Islet precursor cell (in vitro differentiated cells): ENCODE measurements at places on chromosomes 5 and 9.

DNA sequence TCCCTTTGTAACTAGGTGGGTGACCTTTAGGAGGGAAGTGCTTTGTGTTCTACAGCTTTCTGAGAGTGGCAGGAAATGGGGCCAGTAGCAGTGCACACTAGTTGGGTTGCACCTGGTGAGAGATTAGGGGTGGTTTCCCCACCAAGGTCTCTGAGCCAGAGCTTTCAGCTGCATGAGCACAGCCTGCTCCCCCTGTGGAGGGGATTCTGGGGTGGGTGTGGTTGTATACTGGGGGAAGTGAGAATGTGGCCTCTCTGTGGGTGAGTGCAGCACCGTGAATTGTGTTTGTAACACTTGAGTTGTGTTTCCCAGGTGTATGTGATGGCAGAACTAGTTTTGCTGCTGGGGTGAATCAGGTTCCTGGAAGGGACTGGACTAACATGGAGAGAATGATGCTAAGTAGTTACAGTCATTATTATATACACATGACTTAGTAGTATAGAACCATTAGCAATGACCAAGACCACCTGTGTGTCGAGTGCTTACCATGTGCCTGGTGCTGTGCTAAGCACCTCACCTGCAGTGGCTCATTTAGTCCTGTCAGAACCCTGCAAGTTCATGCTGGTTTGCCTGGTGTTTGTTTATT, 11.8 kb upstream of the CXXC5 start:
- DNase-seq = no peak

DNA sequence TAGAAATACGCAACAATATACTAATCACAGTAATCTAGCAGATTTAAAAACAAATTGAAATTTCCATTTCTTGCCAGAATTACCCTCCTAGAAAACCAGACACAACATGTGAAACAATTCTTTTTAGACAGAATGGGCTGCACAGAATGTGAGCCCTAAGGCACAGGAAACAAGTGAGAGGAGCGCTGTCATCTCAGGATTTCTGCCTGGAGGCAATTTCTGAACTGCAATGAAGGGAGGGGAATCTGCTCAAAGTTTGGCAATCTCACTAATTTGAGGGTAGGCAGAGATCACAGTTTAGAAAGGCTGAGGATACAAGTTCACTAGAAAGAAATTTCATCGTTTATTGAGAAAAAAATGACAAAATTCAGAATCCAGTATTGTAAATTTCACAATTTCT, 70.3 kb downstream of the INIP start:
- DNase-seq = peak; percentile 61

DNA sequence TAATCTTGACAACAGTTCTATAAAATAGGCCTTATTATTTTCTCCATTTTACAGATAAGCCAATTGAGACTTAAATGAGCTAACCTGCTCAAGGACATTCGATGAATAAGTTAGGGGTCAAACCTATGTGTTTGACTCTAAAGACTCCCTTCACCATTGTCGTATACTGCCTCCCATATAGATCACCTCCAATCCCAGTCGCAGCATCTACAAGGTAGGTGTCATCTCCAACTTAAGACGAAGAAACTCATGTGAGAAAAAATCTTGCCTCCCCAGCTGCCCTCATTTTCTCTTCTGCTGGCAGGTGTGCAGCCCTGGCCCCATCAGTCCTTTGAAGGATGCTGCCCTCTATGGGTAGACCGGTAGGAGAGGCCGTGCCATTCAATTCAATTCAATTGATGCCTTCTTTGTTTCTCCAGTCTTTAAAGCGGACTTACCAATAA, 75.2 kb upstream of the SMARCA2 start:
- no peak for DNase-seq

DNA sequence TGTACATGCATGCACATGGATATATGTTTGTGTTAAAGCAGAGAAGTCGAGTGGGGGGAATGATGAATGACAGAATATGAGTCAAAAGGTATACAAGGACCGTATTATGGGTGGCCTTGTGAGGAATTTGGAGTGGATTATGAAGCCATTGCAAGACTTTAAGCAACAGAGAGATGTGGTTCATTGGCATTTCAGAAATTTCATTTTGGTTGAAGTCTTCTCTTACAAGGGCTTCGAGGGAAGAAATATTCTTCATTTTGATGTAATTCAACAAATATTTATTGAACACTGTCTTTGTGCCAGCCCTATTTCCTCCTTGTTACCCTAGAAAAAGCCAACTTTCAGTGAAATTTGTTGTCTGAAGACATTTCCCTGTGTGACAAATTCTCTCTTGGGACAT, 83.9 kb upstream of the SLCO6A1 start:
- no peak for DNase-seq

DNA sequence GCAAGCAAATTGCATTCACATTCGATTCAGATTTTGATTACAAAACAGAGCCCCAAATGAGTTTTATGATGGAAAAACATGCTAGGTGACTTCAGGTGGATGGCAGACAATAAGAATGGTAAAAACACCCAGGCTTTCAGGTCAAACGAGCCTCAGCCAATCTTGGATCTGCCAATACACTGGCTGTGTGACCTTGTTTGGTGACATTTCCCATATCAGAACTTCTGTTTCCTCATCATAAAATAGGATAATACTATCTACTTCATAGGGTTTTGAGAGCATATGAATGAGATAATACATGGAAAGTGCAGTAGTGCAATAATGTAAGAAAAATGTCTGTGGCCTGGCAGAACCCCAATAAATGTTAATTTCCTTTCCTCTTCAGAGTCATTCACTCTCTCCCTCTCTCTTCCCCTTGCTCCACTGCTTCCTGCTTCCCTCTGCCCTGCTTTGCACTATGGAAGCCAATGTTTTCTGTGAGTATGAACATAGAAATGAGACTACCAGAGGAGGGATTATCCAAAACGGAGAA, 54.7 kb downstream of the SH3RF2 start:
- no peak for DNase-seq

DNA sequence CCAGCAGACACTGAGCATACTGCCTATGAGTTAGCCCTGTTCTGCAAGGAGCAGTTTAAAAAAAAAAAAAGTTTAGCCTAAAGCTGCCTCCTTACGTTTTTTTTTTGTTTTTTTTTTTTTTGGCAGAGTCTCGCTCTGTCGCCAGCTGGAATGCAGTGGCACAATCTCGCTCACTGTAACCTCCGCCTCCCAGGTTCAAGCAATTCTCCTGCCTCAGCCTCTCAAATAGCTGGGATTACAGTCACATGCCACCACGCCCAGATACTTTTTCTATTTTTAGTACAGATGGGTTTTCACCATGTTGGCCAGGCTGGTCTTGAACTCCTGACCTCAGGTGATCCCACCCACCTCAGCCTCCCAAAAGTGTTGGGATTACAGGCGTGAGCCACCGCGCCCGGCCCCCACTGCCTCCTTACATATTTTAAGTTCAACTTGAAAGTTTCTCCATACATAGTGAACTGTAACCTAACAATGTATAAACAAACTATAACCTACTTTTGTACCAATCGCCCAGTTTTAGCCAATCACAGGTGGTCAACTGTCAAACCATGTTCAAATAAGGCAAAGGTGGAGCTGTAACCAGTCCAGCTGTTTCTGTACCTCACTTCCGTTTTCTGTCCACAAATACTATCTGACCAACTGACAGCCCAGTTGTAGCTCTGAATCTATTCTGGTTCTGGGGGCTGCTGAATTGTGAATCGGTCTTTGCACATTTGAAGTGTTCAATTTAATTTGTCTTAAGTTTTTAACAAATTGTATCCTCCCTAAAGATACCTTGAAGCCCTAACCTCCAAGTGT, 17.1 kb downstream of the GKAP1 start:
- no peak for DNase-seq

DNA sequence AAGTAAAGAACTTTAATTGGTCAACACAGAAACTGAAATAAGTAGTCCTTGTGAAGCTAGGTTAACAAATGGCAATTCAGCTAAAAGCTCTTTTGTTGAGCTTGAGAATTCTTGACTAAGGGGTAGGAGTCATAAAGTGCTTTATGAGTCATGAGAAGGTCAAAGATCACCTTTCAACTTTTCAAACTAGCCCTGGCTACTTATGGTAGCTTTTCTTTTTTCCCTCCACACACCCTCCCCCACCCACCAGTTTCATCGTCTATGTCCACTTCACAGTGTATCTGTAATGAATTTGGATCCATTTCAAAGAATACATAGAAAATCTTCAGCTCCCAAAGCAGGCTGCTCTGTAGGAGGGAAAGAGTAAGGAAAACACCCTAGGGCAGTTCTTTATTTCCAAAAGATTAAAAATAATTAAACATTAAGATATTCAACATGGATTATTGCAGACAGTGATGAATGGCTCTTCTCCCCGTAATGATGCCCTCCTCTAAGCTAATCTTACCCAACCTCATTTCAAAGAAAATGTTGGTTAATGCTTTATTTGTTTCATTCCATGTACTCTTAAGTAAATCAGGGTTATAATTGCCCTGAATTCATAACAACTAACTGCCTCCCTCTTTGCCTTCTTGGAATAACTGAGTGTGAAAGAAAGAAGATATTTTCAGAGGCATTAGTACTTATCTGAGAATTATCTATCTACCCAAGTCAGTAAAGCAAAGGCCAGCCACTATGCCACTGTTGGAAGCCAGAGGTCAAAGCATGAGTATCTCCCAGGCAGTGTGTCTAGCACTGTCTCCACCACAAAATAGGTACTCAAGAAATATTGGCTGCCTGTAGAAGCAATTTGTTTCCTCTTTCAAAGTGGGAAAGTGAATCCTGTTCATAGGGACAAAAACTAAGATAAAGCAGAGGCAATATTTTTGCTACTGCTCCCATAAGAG, 290.6 kb downstream of the PIK3R1 start:
- DNase-seq = peak; percentile 71

GRCh38 chr9:85055506-85056202, 386.1 kb downstream of the NTRK2 start:
- DNase-seq = no peak

- no peak for DNase-seq
These were observed 155.7 kb upstream of the ZNF462 start for GRCh38 chr9:106707291-106707690.

GRCh38 chr5:59777028-59777427, 116.5 kb downstream of the PDE4D start:
- no peak for DNase-seq
